ENCODE measurements at places on chromosomes 12 and 14.
A peak's percentile ranks its signal among the peaks of the same experiment; 100 is the strongest.

- no peak for DNase-seq
These were observed 31.4 kb downstream of the SSPN start for GRCh38 chr12:26226629-26227360.

DNA sequence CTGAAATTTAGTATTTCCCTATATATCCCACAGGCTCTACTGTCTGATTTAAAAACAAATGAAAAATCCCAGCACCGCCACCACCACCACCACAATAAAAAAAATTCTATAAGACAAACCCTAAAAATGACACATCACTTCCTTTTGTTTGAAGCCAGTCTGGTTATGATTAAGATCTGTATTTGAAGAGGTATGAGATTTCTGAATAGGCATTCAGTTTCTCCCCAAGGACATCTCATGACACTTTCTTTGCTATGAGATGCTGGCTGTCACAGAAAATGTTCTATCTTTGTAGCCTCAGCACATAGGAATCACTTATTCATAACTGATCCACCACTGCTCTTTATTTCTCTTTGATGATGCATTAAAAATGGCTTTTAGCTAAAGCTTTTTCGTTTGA is 1071.0 kb downstream of the SLC6A15 start:
- DNase-seq = no peak

GRCh38 chr12:22037947-22038346 is 8.1 kb upstream of the CMAS start:
- DNase-seq = no peak

- DNase-seq = no peak
These were observed 8.0 kb downstream of the GALNT4 start for GRCh38 chr12:89516633-89517032.

GRCh38 chr12:851913-852312 is 97.6 kb downstream of the RAD52 start:
- DNase-seq = no peak

- DNase-seq = no peak
These were observed 648 bp downstream of the CHD4 start for GRCh38 chr12:6606331-6607131.

DNA sequence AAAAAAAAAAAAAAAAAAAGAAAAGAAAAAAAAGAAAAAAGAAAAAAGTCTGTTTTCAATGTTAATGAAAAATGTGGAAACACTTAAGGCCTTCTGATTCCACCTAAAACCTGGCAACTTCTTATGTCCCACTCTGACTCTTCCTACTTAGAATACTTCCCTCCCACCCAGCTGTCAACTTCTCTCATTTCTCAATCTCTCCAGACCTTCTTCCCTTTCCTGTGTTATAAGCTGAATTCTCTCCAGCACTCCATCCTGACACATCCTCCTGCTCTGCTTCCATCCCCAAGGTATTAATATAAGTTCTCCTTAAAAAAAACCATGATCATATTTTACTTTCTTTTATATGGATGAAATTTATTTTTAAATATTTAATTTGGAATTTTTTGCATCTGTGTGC is 20.3 kb upstream of the TMTC1 start:
- DNase-seq = no peak

DNA sequence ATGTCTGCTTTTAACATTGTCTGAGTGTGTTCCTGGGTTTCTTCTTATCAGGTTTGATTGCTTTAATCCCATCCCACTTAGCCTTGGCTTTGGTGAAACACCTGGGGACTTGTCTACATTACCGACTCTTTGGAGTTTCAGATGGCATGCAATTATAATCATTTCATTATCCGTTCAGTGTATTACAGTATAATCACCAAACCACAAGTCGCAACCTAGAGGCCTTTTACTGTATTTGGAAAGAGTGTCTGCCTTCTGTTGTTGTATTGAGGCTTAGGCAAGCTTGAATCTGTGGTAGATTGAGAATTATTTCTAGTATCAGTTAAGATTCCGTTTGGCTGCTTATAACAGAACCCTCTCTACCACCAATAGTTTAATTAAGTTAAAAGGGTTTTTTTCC is 103.9 kb downstream of the TGFB3 start:
- no peak for DNase-seq

GRCh38 chr12:55984861-55985260 is 11.0 kb downstream of the RAB5B start:
- DNase-seq = no peak

DNA sequence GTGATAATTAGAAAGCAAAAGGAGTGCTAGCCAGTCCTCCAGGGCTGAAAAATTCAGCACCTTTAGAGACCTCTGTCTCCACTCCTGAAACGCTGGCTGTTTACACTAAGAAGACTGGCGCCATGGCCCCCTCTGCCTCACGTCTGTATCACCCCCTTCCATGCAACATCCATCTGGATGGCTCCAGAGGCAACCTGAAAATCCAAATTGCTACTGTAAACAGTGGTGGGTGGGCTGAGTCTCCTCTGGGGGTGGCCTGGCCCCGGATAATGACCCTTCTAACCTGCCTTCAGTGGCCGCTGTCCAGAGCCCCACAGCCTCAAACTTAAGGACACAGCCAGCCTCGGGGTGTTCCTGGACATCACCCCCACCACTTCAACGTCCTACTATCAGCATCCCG is 1.4 kb downstream of the PRKD1 start:
- no peak for DNase-seq

GRCh38 chr12:122421187-122421820 is 1.2 kb downstream of the CLIP1 start:
- DNase-seq = no peak

DNA sequence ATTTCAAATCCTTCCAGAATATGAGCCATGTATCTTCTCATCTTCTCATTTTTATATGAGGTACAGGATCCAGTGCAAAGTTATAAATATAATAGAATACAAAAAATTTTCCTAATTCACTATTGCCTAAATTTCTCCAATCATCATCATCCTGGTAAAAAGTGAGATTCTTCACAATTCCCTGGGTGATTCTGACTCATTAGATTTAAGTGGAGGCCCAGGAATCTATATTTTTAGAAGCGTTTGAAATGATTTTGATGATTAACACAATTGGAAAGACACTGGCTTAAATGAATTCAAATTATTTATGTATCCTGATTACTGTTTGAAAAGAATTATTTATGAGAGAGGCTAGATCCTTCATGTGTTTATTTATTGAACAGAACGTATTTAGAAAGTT is 380.3 kb upstream of the PDE3A start:
- no peak for DNase-seq

DNA sequence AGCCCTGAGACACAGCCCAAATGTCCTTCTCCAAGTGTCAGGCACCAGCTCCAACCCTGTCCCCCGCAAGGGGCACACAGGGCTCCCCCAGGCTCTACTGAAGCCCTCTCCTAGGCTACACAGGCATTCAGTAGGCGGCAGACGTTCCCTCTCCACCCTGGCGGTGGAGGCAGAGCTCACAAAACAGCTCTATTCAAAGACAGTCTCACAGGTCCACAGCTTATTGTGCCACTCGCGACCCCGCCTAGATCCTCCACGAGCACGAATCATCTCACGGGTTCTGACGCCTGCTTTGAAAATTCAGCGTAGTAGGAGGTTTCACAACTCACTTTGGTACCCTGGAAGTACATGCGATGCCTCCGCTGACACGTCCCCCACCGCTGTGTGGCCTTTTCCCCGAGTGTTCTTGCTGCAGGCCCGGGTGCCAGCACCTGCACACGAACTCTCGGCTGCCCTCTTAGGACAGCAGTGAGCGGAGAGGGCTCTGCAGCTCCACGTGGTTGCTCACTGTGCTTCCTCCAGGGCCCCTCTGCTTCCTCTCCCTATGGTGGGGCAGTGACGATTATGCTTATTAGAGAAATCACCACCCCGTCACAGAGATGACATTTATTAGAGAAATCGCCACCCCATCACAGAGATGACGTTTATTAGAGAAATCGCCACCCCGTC is 78.5 kb downstream of the ADGRD1 start:
- no peak for DNase-seq

GRCh38 chr12:116015525-116015924 is 262.0 kb downstream of the MED13L start:
- DNase-seq = peak; percentile 20

GRCh38 chr14:102655137-102655536 is 62.7 kb downstream of the RCOR1 start:
- DNase-seq = no peak

DNA sequence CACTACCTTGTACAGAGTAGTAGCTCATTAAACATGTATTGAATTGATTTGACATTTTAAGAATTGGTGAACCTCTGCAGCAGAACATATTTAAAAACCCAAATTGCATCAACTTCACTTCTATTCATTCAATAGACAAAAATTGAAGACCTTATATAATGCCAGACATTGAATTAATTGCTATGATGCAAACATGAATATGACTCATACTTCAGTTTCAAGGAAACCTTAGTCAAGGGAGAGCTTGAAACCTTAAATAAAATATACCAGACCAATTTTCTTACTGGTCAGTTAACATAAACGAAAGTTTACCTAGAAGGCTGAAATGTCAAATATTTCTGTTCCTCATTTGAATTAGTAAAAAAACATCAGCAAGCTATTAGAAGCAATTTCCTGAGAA is 5.0 kb upstream of the MGAT4C start:
- DNase-seq = no peak

- no peak for DNase-seq
These were observed 2.1 kb downstream of the MLH3 start for GRCh38 chr14:75049136-75049535.

DNA sequence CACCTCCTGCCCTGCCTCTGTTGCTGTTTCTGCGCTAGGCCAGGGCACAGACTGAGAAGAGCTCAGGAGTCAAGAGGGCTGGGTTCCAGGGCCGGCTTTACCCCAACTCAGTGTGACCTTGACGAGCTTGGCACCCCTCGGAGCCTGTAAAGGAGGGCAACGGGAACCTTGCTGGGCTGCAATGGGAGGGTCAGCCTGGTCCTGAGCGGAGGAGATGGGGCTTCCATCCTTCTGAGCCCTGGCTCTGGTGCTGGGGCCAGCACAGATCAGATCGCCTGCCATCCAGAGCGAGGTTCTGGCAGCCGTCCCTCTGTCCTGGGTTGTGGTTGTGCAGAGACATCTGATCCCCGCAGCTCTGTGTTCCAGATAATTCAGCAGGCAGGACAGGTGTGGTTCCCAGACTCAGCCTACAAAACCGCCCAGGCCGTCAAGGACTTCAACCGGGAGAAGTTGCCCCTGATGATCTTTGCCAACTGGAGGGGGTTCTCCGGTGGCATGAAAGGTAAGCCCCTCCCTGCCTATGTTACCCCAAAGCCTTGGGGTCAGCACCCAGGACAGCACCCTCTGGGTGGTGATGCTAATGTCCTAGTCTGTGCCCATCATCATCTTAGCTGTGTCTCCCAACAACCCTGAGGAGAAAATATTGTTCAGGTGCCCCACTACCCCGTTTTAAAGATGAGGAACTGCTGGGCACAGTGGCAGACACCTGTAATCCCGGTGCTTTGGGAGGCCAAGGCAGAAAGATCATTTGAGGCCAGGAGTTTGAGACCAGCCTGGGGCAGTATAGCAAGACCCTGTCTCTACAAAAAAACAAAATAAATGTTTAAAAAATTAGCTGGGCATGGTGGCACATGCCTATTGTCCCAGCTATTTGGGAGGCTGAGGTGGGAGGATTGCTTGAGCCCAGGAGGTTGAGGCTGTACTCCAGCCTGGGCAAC is 50.2 kb downstream of the FOXN4 start:
- DNase-seq = no peak

- no peak for DNase-seq
These were observed 44.5 kb upstream of the PRPF39 start for GRCh38 chr14:45039390-45039789.

DNA sequence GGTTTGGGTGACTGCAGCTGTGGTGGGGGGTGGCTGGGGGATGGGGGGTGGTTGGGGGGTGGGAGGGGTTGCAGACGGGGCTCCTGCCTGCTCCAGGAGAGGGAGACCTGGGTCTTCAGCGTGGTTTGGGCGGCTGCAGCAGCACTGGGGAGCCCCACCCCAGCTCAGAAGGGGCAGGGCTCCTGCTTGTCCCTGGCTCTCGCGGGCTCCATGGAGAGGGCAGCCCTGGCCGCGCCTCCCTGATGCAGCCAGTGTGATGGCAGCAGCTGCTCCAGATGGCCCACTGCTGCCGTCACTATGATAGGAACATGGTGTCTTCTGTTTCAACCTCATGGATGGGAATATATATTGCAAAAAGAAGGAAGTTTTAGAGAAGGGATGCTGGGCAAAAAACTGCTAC is 22.9 kb downstream of the TRHDE start:
- no peak for DNase-seq

- DNase-seq = no peak
These were observed 25.9 kb downstream of the SSH1 start for GRCh38 chr12:108831309-108831991.

DNA sequence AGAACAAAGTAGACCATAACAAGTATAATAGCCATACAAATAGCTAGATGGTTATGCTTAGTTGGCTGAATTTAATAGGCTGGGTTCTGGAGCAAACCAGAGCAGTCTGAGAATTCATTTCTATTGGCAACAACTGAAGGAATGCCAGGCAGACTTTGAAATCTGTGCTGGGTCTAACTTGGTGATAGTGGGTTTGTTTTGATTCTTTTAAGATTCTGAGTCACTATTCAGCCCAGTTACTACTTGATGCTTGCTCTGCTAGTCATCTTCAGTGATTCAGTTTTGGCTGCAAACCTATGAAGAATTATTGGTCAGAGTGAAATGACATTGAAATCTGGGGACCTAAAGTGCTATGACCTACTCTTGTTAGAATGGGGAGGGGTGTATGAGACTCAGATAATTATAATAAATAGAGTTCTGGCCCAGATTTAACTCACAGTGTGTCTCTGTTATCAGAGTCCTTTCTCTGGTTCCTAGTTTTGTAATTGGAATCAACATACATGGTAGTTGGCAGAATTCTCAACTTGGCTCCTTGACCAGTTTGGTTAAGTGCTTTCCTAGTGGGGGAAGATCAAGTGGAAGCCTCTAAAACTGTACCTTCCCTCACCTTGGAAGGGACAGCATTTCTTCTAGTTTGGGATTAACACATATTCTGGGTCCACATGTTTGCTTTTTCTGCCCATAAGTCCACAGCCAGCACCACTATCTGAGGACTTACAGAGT is 43.5 kb downstream of the MNAT1 start:
- peak; percentile 37 for DNase-seq

DNA sequence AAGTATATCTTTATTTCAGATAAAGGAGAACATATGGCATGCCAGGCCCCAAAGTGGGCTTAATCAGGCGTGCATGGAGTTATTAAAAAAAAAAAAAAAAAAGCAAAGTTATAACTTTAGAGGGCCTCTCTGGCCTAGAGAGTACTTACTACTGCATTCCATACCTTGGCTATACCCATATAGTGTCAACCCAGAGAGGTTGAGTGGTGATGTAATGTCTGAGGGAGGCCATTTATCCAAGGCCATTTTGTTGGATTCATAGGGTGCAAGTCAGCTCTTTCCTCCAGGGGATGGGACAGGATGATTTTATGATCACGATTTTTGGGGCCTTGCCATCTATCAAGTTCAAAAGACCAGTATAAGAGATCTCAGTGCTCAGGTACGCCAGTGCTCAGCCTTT is 66.4 kb downstream of the DCAF5 start:
- DNase-seq = no peak

GRCh38 chr14:54200726-54201125 is 196.1 kb upstream of the CDKN3 start:
- no peak for DNase-seq

DNA sequence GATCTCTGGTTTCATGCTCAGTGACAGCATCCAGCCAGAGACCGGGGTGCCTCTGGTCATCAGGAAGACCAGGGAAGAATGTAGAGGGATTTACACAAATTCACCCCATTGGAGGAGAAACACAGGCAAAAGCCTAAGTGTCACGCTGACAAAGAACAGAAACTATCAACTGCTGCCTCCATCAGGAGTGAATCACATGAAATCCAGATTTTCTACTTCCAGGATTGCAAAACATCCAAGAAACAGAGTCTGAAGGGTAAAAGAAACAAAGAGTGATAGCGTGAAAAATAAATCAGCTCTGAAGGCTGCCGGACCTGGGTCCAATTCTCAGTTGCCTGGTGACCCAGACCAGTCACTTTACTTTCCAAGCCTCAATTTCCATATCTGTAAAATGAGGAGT is 136.1 kb upstream of the MAP1LC3B2 start:
- DNase-seq = no peak

Data from HFF-Myc (cell line).